ENCODE measurements at places on chromosomes 12 and 14.

DNA sequence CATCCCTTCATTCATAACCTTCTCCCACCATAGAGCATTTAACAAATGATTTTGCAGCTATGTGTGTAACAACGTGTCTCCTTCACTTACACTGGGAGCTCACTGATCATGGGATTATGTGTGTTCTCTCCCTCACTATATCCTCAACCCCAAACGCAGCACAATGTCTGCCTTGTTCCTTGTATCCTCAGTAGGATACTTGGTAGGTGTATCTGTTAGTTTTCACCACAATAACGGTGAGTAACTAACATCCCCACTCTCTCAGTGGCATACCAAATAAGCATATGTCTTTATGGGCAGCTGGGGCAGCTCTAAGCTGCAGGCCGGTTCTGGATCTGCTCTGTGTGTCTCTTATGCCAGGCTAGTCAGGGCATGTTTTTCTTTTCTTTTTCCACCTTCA lies 166.7 kb upstream of the PWP1 start:
- no peak for DNase-seq

DNA sequence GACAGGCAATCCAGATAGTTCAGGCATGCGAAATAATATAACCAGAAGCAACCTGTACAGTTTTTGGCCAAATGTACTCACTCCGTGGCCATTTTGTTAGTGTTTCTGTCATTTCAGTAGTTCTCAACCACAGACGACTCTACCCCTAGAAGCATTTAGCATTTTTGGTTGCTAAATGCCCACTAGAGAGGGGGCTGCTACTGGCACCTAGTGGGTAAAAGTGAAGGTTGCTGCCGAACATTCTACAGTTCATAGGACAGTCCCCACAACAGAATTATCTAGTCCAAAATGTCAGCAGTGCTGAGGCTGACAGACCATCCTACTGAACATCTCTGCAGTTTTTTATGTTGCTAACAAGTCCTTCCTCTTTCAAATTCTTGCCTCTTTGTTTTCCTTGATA lies 107.4 kb downstream of the TSHR start:
- no peak for DNase-seq

DNA sequence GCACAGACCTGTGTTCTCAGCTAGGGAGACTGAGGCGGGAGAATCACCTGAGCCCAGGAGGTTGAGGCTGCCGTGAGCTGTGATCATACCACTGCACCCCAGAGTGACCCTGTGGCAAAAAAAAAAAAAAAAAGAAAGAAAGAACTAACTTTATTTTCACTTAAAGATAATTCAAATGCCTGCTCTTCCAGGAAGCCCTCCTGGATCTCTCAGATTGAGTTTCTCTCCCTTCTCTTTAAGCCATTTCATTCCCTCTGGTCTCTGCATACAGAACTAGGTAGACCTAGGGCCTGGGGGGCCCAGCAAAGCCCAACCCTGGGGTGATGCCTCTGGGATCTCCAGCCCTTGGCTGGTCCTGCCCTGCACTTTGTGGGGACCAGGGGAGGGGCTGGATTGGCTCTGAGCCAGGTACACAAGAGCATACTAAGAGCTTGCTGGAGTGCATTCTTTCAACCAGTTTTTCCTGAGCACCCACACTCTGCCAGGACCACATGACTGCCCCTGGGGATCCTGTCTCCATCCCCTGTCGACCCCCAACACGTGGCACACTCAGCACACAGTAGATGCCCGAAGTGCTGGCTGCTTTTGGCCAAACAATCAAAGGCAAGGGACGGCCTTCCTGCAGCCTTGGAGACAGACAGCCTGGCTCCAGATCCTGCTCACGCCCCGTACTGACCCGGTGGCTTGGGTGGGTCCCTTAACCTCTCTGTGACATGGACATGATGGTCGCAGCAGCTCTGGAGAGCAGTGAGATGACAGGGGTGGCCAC lies 52.7 kb downstream of the CYP46A1 start:
- DNase-seq: no peak

DNA sequence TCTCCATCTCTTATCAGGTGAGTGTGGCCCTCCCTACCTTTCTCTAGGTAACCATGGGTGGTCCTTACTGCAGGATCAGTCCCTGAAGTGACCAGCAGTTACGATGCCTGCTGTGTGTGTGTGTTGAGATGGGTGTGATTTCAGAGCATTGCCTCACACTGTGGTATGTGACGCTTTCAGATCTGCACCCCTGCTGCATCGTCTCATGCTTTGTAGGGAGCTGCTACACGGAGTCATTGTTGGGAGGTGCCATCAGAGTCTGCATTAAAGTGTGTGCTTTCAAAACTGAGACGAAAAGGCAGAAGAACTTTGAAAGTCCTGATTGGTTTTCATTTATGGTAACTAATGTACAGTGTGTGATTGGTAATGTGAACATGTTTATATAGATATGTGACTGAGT lies 150.5 kb downstream of the PELI2 start:
- no peak for DNase-seq

GRCh38 chr14:65359503-65359902 lies 53.0 kb upstream of the FUT8 start:
- no peak for DNase-seq

DNA sequence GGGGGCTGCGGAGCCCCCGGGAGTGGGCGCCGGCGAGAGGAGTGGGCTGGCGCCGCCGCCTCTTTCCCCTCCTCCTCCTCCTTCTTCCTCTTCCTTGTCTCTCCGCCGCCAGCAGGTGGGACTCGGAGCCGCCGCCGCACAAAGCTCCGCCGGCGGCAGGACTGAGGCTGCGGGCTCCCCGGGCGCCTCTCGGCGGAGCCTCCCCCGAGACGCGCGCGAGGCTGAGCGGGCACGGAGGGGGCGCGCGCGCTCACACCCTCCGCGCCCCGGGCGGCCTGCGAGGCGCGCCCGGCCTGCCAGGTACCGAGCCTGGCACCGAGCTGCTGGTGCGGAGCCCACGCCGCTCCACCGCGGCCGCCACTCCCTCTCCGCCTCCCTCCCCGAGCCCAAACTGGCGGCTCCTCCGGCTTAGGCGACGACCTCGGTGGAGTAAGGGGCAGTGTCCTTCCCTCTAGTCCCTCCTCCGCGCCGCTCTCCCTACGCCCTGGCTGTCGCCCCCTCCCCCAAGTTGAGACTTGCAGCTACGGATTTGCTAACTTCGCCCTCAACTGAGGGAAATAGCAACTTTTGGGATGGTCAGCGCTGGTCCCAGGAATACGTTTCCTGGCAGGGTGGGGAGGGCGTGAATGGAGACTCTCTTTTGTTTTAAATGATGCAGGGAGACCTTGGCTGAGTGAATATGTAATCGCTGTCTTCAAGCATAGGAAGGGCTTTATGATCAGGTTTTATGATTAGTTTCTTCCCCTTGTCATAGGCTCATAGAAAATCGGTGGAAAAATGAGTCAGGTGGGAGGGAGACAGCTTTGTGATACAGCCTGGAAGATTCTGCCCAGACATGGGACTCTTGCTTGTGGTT lies 199.5 kb upstream of the CAND1 start:
- DNase-seq: no peak

DNA sequence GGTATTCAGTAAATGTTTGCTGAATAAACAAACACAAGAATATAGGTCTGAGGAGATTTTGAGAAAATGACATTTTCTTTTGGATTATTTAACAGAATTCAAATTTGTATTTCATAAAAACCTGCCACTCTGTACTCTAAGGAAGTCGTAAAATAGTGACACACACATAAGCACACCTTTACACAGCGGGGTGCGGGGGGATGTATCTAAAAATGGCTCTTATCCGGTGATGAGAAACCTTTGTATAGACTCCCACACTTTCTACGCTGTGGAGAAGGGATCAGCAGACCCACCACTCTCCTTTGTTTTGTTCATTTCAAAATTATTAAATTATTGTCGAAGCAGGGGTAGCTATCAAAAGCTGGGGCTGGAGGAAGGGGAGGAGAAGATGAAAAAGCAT lies 58.0 kb downstream of the PEBP1 start:
- no peak for DNase-seq

DNA sequence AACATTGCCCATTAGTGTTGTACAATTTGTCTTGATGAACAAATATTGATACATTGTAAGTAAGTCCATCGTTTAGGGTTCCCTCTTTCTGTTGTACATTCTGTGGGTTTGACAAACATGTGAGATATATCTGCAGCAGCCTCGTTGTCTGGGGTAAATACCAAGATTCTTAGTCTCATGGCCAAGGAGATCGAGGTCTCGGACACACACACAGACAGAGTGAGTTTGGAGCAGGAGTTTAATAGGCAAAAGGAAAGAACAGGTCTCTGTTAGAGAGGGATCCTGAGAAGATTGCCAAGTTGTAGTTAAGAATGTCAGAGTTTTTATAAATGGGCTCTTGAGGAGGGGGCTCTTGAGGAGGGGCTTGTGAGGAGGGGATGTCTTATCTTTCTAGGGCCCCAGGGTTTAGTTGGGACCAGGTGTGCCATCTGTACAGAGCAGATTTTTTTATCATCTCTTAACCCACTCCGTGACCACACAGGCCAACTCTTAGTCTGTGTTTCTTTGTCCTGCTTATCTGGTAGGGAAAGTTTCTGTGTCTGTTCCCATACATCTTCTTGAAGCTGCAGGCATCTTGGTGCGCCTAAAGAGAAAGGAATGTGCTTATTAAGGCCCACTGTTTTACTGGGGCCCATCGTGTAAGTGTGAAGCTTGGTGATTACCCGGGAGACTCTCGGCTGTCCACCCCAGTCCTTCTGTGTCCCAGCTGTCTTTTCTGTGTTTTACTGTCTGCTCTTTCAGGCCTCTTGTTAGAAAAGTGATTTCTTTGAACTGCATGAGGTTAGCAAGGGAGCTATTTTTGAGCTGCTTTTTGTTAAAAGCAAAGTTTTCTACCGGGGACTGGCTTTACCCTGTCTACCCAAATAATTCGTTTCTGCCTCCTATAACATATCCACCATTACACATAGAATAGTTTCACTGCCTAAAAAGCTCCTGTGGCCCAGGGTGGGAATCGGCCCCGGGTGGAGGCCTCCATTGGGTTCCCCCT lies 22.4 kb upstream of the CLEC2D start:
- DNase-seq: no peak

- no peak for DNase-seq
Measured at GRCh38 chr12:52543985-52544883, 8.7 kb downstream of the KRT71 start.

DNA sequence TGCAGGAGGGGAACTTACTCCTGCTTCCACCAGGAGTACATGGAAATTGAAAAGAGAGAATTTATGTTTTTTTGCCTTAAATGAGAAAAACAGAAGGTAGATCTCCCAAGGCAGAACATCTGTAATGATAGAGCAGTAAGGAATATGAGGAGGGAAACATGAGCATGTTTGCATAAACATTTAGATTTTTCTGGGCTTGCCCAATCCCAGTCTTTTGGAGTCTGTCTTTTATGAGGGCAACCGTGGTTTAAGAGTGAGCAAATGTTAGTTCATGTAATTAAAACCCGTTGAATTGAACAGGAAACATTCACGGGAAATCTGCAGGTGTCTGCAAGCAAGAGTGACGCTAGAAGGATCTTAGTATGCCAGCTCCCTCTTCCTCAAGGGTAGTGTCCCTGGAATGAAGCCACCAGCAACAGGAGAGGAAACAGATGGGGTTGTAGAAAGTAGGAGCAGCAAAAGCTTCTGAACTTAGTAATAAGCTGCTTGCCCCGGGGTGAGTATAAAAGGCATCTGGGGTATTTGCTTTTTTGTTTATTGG lies 79.3 kb downstream of the ARF6 start:
- no peak for DNase-seq

- no peak for DNase-seq
Measured at GRCh38 chr12:62263966-62264365, 3.8 kb downstream of the USP15 start.

DNA sequence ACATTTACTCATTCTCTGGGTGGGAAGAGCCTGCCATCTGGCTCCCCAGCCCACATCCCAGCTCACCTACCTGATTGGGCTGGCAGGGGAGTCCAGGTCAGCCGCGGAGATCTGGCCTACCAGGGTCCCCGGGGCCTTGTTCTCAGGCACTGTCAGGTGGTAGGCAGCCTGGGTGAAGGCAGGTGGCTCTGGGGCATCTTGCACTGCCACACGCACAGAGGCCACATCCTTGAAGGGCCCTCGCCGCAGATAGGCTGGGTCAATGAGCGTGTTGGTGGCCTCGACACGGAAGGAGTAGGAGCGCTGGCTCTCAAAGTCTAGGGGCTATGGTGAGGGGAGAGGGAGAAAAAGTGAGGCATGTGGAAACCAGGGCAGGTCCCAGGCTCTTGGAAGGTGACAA lies 3.9 kb downstream of the CDH24 start:
- no peak for DNase-seq

DNA sequence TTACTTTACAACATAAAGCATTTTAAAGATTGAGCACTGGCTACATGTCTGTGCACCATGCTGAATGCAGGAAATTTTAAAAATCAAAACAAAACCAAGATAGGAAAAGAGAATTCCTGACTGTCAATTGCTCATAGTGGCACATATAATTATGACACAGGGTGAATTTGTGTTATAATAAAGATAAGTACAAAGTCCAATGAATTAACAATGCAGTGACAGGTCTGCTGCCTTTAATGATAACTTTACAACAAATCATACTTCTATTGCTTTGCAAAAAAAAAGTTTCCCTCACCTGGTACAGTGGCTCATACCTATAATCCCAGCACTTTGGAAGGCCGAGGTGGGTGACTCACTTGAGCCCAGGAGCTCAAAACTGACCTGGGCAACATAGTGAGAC lies 93.8 kb upstream of the OSBPL8 start:
- no peak for DNase-seq

DNA sequence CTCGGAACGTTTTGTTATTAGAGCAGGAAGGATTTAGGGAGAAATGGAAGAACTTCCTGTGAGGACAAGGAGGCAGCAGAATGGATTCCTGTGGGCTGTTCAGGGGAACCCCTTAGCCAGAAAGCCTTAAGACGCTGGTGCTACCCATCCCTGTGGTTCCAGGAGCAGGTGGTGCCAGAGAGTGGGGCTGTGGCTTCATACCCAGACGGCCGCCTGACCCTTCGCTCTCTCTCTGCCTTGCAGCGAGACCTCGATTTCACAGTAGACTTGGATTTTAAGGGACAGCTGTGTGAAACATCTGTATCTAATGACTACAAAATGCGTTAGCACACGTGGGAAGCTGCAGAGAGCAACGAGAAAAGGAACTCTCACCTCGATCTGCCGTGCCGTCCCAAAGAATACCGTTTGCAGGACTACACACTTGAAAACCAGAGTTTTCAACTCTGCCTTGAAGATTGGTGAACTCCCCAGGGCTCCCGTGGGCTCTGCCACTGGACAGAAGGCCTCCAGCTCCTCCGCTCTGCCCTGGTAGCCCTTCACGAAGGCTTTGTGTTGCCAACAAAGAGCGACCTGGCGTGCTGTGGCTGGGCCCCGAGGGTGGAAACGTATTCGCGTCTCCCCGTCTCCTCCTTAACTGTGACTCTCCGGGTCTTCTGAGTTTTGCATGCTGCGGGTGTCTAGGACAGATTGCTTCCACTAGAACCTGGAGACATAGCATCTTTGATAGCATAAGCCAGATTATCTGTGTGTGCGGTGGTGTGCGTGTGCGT lies 102.0 kb downstream of the PRMT8 start:
- no peak for DNase-seq

All from stimulated activated CD4-positive, alpha-beta T cell treated with anti-CD3 and anti-CD28 coated beads, Interleukin-1b, Interleukin-23, amount 100 ng/mL, for 1 hour (primary cell).